Suppressor macrophage treated with lipopolysaccharide for 1 hour (primary cell): ENCODE measurements at places on chromosomes 12 and 14.

- DNase-seq = no peak
Observed at GRCh38 chr14:98623788-98624415, 648.1 kb downstream of the BCL11B start.

DNA sequence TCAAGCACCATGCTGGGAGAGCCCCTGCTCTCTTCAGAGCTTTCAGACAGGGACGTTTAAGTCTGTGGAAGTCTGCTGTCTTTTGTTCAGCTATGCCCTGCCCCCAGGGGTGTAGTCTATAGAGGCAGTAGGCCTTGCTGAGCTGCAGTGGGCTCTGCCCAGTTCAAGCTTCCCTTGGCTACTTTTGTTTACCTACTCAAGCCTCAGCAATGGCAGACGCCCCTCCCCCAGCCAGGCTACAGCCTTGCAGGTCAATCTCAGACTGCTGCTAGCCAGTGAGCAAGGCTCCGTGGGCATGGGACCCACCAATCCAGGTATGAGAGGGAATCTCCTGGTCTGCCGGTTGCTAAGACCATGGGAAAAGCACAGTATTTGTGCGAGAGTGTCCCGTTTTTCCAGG is 37.4 kb upstream of the C12orf71 start:
- no peak for DNase-seq

GRCh38 chr12:5416571-5416970 is 15.3 kb upstream of the NTF3 start:
- no peak for DNase-seq

DNA sequence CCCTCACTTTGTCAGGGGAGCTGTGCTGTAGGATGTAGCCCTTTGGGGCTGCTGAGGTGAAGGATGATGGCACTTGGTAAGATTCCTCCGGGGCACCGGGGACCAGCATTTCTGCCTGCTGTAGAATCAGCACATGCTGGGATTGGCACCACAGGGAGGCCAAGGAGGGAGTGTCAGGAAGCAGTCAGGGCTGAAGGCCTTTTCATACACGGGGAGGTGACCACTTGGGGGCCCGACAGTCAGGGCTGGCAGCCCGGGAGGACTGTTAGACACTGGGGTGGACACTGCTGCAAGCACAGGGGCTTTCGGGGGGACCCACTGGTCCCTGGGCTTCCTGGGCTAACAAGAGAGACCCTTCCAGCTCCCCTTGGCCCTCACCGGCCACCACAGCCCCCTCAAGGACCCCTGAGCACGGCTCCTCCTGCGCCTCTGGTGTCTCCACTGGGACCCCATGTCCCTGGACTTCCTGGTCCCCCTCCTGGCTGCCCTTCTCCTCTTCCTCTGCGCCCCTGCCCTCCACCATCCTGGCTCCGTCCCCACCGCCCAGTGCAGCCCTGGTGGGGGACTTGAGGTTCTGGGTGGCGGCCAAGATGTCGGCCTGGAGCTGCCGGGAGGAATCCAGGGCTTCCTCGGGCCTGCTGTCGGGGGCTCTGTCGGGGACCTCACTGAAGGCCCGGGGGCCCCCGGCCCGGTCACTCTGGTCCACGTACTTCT is 6.5 kb downstream of the TMEM119 start:
- no peak for DNase-seq

DNA sequence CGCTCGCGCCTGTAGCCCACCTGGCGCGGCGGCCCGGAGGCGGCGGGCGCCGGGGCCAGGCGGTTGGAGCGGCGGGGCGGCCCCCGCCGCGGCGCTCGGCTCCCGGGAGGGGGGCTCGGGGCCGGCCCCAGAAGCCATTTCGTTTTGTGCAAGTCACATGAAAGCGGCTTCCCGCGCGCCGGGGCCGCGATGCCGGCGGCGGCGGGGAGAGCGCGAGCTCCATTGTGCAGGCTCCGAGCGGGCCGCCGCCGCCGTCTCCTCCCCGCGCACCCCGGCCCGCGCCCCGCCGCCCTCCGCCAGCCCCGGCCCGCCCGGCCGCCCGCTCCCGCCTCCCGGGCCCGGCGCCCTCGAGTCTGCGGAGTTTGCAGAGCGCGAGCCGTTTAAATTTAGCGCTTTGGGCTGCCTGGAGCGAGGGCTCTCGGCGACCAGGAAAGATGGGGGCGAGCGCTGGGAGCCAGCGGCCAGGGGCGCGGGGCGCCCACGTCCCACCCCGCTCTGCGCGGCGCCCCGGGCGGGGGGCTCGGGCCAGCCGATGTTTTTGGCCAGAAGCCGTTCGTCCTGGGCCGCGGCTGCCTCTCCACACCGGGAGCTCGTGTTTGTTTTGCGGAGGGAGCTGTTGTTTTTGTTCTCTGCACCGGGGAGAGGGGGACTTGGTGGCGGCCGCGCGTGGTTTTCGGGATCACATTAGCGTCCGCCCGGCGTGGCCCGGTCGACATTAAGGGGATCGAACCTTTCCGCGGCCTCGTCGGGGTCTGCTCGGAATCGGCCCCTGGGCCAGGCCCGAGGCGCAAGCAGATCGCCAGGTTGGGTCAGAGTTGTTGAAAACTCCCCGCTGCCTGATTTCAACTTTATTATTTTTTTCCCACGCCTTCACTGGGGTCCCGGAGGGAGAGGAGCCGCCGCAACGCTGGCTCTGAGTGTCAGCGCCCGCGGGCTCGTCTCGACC is 982 bp downstream of the BCL7A start:
- peak; percentile 41 for DNase-seq

DNA sequence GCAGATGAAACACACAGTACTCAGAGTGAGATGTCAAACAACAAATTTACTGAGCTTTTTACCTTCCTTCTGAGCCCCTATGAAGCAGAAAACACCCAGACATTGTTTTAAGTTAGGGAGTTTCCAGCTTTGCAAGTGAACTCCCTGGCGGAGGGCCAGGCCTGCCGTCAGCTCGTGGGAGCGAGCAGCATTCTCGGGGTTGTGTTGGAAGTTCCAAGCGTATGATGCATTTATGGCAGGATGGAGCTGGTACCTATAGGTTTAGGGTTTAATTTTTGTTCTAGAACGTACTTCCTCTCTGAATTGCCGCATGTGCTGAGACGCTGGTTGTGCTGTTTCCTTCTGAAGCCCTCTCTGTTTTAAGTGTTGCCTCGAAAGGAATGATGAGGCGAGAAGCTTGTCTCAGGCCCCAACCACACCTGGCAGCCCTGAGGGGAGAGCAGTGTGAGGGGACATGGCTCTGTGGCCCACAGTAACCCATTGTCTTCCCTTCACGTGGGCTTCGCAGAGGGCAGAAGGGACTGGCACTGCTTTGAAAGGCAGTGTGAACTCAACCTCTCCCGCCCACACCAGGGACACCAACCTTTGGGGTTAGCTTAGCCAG is 76.6 kb downstream of the SSPN start:
- DNase-seq = peak; percentile 95

- DNase-seq = no peak
Observed at GRCh38 chr14:34081101-34081575, 130.3 kb upstream of the EGLN3 start.

DNA sequence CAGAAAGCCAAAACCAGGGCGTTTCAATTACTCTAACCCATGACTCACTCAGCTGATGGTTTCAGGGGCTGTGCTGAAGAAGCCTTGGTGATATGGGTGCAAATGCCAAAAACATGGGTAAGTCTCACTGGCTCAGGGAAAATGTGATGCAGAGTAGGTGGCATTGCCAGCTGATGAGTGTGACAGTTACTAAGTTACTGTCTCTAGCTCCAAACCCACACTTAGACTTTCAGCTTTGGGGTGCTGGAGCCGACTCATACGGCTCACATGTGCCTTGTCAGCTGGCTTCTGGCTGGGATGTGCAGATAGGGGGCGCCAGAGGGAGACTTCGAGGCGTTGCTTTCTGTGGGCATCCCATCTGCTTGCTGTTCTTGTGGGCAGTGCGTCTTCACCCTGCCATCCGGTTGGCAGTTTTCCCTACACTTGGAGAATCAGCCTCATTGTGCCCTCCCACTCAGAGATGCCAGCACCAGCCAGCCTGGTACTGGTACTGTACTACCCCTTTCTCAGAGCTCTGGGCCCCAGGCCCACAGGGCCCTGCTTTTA is 11.1 kb upstream of the KRT7 start:
- peak; percentile 90 for DNase-seq

DNA sequence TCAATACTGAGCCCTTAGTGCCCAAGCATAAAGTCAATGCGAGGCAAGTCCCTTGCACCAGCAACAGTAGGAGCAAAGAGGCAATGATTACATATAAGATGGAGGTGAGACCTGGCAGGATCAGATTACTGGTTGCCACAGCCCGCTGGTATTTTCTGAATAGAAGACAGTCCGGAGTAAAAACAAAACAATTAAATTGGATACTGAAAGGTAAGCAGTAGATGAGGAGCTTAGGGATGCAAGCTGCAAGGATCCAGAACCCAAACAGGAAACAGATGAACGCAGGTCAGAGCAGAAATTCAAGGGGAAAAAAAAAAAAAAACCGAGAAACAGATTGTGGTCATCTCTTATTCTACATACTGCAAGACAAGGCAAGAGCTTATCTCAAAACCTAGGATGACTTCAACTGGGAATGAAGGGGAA is 119.6 kb downstream of the MED13L start:
- DNase-seq = no peak

GRCh38 chr14:78967111-78967809 is 797.1 kb downstream of the NRXN3 start:
- DNase-seq = no peak

- DNase-seq = no peak
Observed at GRCh38 chr14:97924922-97925613, 1127.9 kb downstream of the VRK1 start.

- no peak for DNase-seq
Observed at GRCh38 chr14:39179042-39179441, 4.0 kb downstream of the PNN start.

- DNase-seq = no peak
Observed at GRCh38 chr12:100794441-100795173, at the start of gene ANO4. Gene ANO4 (plus strand): TSS chr12:100794776. CDS start chr12:100901786, 107,010 bp downstream.

DNA sequence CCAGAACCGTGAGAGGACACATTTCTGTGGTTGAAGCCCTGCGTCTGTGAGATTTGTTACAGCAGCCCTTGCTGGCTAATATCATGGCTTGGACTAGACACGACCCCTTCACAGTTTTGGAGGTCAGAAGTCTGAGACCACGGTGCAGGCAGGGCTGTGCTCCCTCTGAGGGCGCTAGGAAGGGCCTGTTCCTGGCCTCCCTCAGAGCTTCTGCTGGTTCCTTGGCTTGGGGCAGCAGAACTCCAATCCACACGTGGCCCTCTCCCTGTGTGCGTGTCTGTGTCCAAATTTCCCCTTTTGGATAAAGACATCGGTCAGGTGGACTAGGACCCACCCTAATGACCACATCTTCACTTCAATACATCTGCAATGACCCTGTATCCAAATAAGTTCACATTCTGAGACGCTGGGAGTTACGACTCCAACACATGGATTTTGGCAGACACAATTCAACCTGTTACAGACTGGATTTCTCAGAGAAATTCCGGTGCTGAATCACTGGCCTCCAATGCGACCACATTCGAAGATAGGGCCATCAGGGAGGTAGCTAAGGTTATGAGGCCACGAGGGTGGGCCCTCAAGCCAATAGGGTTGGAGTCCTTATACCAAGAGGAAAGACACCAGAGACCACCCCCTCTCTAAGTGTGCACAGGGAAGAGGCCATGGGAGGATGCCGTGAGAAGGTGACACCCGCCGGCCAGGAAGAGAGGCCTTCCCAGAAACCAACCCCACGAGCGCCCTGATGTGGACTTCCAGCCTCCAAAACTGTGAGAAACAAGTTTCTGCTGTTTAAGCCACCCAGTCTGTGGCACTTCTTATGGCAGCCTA is 43.6 kb upstream of the PPP2R5C start:
- no peak for DNase-seq

GRCh38 chr14:52400846-52401245 is 86.7 kb downstream of the PTGER2 start:
- DNase-seq = peak; percentile 20

DNA sequence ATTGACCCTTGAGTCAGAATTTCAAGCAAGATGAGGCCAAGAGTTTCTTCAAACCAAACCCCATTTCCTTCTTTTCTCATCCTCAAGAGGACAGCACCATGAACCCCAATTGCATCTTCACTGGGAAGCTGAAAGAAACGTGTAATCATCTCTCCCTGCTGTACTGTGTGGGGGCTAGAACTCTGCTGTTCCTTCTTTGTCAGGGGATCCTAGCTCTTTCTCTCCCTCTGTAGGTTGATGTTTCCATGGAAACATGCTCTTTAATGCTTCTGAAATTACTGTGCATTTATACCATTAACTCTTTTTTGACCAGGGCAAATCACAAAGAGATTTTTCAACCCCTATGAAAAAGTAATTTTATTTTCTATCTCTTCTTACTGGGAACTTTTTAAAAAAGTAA is 295.1 kb downstream of the GRIN2B start:
- no peak for DNase-seq

DNA sequence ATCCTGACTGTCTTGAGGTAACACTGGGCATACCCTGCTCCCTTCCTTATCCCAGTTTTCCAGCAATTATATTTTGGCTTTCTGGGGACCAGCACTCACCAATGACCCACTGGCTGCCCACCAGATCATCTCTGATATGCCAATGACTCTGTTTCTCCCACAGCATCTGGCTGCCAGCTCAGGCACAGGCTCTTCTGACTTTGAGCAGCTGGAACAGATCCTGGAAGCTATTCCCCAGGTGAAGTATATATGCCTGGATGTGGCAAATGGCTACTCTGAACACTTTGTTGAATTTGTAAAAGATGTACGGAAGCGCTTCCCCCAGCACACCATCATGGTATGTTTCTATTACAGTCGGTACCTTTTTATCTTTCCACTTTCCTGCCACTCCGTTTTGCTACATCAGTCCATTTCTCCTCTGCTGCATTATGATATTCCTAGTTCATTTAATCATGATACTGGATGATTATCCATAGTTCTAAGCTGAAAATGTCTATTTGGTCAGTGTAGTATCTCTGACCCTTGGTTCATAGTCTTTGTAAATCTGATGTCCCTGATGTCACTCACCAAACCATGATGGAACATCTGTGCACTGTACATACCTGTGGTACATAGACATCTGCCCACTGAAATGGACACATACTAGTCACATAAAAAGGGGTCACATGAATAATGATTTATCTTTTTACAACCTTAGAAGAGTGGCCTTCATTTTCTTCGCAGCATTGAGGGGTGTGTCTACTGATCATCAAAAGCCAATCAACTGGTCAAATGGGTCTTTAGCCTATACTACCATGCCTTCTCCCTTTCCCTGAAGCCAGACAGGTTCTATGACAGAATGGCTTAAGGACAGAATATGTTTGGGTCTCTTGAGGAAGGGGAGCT is 3.3 kb downstream of the GMPR2 start:
- DNase-seq = no peak

- DNase-seq = no peak
Observed at GRCh38 chr12:82210882-82211281, 147.3 kb downstream of the CCDC59 start.

DNA sequence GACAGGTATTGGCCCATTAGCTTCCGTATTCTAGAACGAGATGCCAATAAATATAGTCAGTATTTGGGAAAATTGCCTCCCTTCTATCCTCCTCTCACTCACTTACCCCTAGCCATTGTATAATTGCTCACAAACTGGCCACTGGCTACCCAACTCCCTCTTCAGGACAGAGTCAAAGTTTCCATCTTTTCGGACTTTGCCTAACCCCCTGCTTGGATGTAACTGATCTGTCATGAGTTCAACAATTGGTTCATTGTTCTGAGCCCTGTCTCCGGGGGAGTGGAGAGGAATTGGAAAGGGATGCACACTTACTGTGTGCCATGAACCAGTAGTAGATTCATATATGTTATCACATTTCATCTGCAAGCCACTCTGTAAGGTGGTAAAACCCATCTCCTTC is 12.2 kb downstream of the MYRFL start:
- DNase-seq = no peak
